Activated T-cell treated with anti-CD3 and anti-CD28 coated beads for 1 hour (primary cell): ENCODE measurements at places on chromosomes 2 and 18.

- DNase-seq = no peak
Observed at GRCh38 chr2:234324116-234324515, 172.8 kb downstream of the ARL4C start.

DNA sequence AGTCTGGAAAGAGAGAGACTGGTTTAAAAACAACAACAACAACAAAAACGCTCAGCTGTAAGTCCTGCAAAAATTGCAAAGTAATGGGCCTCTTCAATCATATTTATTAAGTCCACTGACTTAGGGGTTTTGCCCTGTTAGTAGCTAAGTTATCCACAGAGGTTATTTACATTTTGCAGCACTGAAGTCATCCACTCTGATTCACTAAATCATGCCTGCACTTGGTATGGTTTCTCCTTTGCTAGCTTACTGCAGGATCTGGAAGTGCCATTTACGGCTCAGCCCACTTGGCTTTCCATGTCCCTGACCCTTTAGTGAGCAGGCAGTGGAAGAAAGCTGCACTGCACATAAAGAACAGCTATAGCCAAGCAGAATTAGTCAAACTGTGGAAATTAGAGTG lies 484.4 kb downstream of the NRXN1 start:
- DNase-seq = no peak

GRCh38 chr2:37650548-37651093 lies 20.8 kb downstream of the CDC42EP3 start:
- DNase-seq = no peak

DNA sequence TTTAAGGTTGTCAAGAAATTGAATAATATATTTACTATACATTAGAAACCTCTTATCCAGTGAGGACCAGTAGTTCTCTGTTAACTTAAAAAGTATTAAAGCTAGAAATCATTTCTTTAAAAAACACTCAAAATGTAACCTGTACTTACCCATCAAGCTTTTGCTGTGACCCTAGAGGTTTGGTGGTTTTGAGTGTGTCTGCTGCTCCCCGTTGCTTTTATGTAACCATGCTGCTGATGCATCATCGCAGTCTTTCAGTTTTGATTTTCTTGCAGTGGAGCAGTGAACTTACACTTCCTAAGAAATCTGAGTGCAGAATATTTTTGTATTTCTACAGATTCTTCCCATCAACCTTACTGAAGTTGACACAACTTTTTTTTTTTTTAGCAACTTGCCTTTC lies 34.2 kb downstream of the MRPS9 start:
- no peak for DNase-seq

- DNase-seq = no peak
Observed at GRCh38 chr2:10834068-10834655, 21.6 kb upstream of the PDIA6 start.

GRCh38 chr18:76389716-76390115 lies 105.3 kb downstream of the ZNF516 start:
- no peak for DNase-seq

DNA sequence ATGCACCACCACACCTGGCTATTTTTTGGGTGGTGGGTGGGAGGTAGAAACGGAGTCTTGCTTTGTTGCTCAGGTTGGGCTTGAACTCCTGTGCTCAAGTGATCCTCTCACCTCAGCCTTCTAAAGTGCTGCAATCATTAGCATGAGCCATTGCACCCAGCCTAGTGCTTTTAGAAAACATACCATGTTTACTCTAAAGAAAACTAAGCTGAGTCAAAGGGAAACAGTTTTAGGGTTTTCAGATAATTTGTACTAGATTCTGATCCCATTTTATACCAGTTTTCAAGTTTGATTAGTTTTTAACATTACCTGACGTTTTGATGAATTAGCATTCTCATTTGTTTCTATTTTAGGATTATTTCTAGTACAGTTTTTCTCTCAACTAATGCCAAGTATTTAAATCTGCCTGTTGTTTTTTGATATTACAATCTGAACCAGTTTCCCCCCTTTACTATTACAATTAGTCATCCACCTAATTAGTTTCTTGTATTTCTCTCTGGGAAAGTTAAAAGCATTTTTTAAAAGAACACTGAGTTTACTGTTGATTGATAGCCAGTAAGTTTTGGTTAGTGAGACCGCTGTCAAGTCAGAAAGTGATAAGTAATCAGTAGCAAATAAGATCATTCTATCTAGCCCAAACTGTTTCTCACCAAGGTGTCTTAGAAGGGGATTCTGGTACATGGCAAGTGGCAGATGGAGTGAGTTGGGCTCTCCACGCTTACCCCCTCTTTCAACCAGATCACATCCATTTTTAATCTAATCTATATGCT lies 24.2 kb upstream of the TBR1 start:
- DNase-seq = no peak
